ENCODE measurements at places on chromosomes 6 and 20.

- DNase-seq, result no peak
Measured at GRCh38 chr6:36850021-36850420, 10.8 kb upstream of the CPNE5 start.

GRCh38 chr6:95785785-95786184, 208.4 kb downstream of the MANEA start:
- no peak for DNase-seq

DNA sequence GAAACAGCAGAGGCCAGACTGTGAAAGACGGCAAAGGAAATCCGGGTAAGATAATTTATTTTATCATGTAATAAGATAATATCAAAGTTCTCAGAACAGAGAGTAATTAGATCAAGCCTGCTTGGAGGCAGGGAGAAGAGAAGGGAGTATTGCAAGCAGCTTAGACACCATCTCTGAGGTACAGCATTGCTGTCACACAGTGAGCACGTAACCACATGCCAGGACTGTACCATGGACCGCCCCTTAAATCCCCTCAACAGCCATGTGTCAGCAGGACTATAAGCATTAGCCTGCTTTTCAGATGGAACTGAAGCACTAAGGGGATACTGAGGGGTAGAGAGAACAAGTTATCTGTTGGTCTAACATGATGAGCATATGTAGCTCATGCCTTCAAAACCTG, 141.5 kb downstream of the C6orf118 start:
- DNase-seq, result no peak

DNA sequence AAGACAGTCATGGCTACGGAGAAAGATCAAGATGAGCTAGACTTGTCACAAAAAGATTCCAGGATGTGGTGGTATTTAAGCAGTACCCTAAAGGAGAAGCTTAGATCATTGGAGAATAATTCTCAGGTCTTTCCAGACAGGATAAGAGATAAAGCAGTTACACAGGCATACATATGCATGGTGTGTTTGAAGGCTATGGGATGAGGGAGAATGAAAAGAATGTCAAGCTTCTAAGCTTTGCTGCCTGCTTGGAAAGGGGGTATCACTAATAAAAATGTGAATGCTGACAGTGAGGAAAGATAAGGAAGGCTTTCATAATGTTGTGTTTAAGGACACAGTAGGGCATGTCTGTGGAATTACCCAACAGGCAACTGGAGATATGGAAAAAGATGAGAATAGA, 28.1 kb downstream of the RWDD2A start:
- no peak for DNase-seq

- DNase-seq, result no peak
Measured at GRCh38 chr6:106194949-106195921, 109.1 kb downstream of the PRDM1 start.

DNA sequence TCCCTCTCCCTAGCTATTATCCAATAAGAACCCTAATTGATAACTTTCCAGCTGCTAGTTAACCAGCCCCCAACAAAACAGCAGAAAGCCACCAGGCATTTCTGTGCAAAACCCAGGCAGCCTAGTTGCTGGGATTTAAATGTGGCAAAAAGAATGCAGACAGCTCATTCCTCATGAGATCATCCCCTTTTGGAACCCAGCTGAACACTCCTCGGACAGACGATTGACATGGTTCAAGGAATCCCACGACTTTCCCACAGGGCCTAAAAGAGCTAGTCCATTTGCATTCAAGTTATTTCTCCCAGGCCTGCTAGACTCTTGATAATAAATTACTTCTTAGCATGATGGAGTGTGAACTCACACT, 24.0 kb downstream of the JAG1 start:
- DNase-seq, result no peak

DNA sequence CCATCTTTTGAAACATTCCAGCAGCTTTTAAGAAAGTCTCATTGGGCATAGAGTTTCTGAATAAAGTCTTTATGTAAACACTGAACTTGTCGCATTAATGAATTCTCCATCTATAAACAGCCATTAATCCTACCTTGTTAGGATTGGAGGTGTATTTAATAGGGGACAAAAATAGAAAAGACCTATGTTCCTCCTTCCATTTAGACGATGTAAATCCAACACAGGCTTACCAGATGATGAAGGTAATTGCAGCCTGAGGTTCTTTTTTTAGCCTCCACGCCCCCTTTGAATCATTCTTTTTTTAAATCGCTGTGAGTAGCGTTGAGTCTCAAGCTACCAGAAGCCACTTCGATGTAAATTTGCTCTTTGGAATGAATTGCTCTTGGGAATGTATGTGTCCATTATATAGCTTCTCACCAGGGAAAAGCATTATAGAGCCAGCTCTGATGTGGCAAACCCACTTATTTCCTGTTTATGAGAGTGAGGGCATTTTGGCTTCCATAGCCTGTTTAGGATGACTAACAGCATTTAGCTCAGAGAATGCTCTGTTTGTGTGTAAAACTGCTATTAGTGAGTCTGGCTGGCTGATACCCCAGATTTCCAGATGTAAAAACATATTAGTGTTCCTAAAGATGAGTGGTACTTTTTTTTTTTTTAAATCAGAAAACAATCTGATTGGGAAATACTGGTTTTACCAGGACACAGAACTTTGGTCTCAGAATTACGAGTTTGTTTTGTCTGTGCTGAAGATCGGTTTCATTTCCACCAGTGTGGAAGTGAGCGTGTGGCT, 74.9 kb upstream of the CLDN20 start:
- DNase-seq, result no peak

- no peak for DNase-seq
Measured at GRCh38 chr20:12837646-12838045, 171.1 kb upstream of the SPTLC3 start.

DNA sequence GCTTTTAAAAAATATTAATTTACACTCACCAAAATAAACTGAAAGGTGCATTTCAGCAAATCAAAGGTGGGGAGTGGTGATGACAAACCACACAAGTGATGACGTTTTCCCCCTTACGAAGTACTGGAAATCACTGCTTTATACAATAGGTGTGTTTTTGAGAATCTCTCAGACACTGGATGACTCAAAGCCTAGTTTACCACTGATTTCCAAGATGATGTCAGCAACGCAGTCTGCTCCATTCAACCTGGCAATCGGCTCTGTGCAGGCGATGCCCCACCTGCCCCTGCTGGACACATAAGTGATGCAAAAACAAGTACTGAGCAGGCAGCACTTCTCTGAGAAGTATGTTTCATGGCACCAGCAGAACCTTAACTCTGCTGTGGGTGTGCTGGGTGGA, 114.4 kb downstream of the SOD2 start:
- no peak for DNase-seq

GRCh38 chr6:134502614-134503549, 185.0 kb upstream of the SGK1 start:
- DNase-seq, result no peak

GRCh38 chr6:14254505-14254904, 136.9 kb downstream of the CD83 start:
- DNase-seq, result no peak

DNA sequence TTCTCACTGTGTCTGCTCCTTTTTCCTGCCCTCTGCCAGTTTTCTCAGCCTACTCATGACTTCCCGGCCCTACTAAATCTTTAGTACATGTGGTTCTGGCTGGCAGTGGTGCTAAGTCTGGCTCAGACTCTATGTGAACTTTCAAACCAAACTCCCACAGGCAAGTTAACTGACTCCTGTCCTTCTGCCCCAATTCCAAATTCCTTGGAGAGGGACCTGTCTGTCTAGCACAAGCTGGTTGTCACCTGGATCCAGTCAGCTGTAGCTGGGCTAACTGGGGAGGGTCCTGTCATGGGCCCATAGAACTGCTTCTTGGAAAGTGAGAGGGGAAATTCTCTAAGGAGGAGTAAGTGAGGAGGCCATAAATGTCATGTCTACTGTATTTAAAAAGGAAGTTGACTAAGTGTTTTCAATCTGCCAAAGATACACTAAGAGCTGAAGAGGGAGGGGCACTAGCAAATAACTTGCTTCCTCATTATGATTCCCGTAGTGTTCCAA, 240.1 kb downstream of the KCNQ5 start:
- no peak for DNase-seq
